Jurkat, Clone E6-1 (cell line): ENCODE measurements at places on chromosomes 12 and 14.
A peak's percentile ranks its signal among the peaks of the same experiment; 100 is the strongest.

DNA sequence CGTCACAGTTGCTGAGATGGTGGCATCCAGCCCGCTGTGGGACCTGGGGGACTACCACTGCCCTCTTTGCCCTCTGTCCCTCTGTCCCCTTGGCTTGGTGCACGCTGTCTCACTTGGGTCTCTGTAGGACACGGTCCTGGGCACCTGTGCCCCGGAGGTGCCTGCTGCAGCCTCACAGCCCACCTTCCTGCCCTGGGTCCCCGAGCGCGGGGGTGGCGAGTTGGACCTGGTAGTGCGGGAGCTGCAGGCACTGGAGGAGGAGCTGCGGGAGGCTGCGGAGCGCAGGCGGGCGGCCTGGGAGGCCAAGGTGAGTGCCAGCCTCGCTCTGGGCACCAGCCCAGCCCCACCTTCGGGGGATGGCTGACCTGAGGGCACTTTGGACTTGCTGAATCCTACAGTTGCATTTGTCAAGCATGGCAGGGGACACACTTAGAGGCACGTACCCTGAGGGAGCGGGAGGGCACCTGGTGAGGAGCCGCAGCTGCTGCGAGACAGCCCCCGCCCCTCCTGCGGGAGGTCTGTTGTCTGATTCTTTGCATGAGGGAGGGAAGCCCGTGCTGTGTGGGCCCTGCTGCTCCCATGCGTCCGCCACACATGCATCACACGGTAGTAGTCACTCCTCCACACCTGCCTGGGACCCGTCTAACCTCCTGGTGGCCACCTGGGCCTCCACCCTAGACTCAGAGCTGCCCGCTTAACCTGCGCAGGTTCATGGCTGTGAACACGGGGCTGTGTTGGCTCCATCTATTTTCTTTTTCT, 6.8 kb downstream of the TEDC1 start:
- DNase-seq: no peak

DNA sequence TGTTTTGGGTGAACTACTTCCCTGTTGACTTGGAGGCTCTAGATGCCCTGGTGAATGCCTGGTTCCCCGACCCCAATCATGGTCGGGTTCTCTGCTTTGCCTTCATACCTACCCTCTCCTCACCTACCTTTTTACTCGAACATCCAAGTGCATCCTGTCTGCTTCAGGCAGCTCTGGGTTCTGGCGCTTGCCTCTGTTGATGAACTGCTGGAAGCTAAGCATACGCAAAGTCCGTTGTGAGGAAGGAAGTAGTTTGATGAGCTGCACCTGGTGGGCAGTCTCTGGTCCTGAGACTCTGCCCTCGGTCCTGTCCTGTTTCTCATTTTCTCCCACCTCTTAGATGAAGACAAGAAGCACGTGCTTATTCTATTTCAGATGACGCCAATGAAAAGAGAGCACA, 13.6 kb downstream of the KCNH3 start:
- DNase-seq: no peak

DNA sequence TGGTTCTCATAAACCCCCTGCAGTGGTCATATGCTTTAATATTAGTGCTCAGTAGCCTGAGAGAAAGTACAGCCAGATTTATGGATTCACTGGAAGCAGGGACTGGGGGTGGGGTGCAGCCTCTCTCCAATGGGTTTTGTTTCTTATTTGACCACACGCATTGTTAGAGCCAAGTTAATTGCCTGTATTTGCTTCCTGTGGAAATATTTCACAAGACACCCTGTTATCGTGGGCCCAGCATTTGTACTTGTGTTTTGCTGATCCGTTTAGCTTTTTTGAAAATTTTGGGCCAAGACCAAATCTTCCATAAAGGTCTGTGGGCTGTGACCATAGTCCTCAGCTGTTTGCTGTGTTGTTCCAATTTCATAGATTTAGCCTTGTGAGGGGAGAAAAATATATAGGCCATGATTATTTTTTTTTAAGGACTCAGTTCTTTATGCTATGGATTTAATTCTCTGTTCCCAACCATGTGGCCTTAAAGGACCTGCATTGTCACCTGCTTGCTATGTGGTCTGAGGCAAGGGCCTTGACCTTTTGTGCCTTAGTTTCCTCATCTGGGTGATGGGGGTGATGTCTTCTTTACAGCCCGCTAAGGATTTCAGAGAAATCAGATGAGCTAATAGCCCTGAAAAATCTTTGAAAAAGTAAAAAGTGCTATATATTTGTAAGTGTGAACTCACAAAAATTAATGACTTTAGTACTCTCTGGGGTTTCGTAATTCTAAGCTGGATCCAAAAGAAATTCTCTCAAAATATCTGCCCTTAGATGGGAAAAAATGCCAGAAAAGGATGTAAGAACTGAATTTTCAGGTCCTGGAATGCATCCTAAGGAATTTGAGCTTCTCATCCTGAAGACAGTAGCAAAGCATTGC, 370.2 kb downstream of the DPF3 start:
- no peak for DNase-seq

DNA sequence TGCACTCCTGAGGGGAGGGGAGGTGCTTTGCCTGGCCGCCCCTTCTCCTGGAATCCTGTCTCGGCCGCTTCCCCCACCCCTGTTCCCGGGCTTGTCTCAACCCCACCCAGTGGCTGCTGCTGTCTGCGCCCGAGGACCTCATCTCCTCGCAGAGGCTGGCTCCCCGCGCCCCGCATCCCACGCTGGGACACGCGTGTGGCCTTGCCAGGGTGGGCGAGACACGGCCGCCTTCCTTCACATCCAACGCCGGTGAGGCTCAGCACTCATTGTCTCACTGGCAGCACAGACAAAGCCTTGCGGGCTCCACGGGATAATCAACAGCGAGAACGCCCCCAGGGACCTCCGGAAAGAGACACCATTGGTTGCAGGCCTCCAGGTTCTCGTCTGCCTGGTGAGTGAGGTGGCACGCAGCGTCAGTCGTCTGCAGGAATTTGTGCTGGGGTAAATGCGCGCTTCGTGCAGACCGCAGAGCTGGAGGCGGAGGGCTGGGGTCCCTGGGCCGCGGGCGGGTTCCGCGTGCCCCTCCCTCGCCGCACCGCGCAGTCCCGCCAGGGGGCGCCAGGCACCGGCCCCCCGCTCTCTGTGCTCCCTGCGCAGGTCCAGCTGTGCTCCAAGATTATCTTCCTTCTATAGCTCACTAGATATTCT, 26.8 kb downstream of the CCDC177 start:
- DNase-seq: no peak

- peak; percentile 57 for DNase-seq
These were observed 183.9 kb upstream of the SOX5 start for GRCh38 chr12:24133384-24133783.

DNA sequence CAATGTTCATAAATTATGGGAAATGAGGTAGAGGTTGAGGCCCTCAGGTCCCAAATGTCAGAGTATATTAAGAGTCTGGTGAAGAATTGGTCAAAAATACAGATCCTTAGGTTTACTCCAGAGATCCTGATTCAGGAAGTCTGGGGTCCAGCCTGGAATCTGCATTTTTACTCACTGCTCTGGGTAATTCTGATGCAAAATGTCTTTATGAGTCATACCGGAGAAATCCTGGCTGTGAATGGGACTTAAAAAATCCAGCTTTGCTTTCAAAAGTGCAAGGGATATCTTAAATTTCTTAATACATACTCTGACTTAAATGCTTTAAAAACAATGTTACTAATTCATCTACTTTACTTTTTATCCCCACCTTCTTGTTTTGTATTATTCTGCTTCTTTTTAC, 74.5 kb downstream of the FERMT2 start:
- no peak for DNase-seq

DNA sequence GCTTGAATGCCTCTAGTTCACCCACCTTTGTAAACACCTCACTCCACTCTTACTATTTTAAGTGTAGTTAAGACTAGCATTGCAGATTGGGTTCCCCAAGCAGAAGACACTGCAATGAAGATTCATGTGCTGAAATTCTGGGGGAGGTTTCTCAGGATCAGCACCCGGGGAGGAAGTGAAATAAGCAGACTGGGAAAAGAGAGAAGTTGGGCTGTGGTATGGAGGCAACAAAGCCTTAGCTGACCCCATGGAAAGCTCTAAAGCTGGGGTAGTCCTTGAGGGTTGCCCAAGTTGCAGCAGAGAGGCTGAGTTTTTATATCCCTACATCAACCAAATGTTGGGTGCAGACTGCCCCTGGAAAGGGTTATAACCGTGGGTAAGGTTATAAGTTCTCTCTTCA, 23.9 kb upstream of the IGF1 start:
- DNase-seq: no peak

- DNase-seq: no peak
These were observed 5.6 kb upstream of the ST8SIA1 start for GRCh38 chr12:22340143-22340542.

DNA sequence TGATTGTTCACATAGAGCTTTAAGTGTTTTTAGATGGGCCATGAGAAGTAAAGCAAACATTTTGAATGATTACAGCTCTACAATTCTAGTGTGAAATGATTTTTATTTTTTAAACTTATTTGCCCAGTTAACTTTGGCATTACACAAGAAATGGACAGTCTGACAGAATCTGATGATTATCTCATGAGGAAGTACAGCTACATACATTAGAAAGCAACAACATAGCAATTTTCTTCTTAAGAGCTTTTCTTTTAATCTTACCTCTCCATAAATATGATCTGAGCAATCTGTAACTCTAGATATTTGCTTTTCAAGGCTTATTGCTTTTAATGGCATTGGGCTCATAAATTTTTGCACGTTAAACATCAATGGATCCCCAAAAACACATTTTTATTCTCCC, 26.5 kb upstream of the PPP1R12A start:
- DNase-seq: no peak

DNA sequence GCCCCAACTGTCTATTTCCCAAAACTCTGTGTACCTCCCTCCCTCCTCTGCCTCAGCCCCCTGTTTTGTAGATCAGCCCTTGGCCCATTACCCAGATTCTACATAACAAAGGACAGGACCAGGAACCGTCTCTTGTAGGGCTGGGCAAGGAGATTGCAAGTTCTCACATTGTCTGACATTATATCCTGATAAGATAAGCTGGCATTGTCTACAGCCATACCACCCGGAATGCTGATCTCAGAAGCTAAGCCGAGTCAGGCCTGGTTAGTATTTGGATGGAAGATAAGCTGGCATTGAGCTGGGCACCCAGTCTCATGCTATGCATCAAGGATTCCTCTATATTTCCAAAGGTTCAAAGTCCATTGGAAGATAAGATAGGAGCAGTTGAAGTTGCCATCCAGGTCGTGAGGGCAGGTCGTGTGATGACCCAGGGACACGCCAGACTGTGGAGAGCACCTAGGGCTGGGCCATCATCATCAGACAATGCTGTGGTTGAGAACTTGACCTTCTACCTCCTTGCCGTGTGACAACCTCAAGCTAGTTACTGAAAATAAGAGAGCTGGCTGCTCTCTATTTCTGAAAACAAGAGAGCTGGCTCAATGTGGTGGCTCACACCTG, 29.5 kb downstream of the PHETA1 start:
- DNase-seq: no peak

DNA sequence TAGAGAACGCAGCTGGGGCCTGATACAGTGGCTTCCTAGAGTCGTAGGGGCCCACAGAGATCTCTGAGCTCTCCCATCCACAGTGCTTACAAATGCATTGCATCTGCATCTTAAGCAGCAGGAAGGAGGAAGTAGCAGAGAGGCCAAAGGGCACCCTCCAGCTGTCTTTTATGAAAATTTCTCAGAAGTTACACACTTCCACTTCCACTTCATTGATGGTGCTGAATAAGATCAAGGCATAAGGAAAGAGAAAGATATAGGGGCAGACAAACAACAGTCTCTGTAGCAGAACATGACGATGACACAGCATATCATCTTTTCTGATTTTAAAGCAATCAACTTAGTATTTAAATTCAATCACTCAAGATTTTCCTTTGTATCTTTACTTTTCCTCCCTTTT, 51.6 kb upstream of the ABCC9 start:
- peak; percentile 15 for DNase-seq

- peak; percentile 96 for DNase-seq
These were observed 6.9 kb downstream of the GNPTAB start for GRCh38 chr12:101823891-101824290.

- no peak for DNase-seq
These were observed 4.6 kb upstream of the KRT2 start for GRCh38 chr12:52656616-52657015.

GRCh38 chr12:131895640-131896079, 1.2 kb downstream of the ULK1 start:
- DNase-seq: no peak

GRCh38 chr12:83092606-83093005, 405.9 kb downstream of the TMTC2 start:
- no peak for DNase-seq

GRCh38 chr12:31736472-31736871, 7.7 kb upstream of the AMN1 start:
- peak; percentile 97 for DNase-seq

GRCh38 chr14:26276757-26277156, 321.1 kb downstream of the NOVA1 start:
- peak; percentile 6 for DNase-seq

- DNase-seq: no peak
These were observed 976.7 kb upstream of the TMEM132C start for GRCh38 chr12:127290251-127290650.

- DNase-seq: peak; percentile 51
These were observed at the start of gene LRIG3 for GRCh38 chr12:58920102-58920960. Gene LRIG3, minus strand, starts transcription at chr12:58920504. Its CDS starts 269 bp downstream, at chr12:58920235.

DNA sequence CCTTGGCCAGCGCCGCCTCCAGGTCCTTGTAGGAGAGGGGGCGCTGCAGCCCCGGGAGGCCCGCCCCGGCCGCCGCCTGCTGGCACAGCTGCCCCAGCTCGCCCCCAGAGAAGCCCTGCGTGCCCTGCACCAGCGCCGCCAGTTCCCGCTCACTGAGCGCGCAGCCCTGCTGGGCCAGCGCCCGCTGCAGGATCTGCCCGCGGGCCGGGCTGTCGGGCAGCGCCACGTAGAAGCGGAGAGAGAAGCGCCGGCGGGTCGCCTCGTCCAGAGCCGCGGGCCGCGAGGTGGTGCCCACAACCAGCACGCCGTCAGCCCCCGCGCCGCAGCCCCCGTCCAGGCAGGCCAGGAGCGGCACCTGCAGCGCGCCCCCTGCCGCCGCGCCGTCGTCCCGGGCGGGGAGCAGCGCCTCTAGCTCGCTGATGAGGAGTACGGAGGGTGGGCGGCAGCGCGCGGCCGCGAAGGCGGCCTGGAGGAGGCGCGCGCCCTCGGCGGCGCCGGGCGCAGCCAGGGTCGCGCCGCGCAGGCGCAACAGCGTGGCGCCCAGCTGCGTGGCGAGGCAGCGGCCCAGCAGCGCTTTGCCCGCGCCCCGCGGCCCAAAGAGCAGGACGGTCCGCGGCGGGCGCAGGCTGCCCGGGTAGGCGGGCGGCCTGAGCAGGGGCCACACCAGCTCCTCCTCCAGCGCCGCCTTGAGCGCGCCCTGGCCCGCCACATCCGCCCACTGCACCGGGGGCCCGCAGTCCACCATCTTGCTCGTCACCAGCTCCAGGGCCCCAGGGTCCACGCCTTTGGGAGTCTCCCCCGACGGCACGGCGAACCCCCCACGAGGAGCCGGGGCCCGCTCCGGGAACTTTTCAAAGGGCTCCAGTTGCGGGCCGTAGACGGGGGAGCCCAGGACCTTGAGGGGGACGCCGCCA, 27.7 kb downstream of the FIGNL2 start:
- peak; percentile 79 for DNase-seq
